ENCODE measurements at places on chromosomes 2 and 18.
A peak's percentile ranks its signal among the peaks of the same experiment; 100 is the strongest.

DNA sequence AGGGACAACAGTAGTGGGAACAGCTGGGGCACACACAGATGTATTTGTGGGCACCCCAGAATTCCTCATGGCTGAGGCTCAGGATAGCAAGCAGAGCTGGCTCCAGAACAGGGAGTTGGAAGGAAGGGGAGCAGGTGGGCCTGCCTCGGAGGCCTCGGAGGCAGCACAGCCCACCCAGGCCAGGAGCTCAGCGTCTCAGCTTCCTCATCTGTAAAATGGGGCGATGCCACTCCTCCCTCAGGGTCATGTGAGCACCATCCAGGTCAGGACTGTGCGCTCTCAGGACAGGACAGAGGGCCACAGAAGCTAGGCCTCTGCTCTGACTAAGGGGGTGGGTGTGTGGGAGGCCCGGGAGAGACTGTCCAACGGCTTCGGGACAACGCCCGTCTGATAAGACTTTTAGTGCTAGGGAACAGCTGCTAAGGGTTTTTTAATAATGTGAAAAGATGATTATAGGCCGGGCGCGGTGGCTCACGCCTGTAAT lies 106.2 kb downstream of the HDAC4 start:
- no peak for DNase-seq

GRCh38 chr2:1796232-1796930 lies 52.1 kb upstream of the PXDN start:
- DNase-seq, result no peak

- DNase-seq, result no peak
Measured at GRCh38 chr2:189646521-189646920, 14.7 kb upstream of the ASNSD1 start.

DNA sequence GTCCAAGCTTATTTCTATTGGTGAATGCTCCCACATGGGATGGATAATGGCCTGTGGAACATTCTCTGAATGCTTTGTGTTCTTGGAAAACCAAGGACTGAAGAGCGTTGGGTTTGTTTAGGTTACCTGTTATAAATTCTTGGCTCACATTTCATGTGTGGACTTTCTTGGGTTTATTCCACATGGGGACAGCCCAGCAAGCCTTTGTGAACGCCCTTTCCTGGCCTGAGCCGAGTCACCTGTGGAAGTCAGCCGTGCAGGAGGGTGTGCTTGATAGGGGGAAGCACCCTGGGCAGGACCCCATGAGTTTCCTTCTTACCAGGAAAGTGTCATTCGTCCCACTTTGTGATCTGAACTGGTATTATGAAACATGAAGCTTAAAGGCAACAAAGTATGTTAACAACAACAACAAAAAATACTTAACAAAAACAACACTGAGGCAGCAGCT lies 4.1 kb downstream of the RAB31 start:
- peak; percentile 32 for DNase-seq

DNA sequence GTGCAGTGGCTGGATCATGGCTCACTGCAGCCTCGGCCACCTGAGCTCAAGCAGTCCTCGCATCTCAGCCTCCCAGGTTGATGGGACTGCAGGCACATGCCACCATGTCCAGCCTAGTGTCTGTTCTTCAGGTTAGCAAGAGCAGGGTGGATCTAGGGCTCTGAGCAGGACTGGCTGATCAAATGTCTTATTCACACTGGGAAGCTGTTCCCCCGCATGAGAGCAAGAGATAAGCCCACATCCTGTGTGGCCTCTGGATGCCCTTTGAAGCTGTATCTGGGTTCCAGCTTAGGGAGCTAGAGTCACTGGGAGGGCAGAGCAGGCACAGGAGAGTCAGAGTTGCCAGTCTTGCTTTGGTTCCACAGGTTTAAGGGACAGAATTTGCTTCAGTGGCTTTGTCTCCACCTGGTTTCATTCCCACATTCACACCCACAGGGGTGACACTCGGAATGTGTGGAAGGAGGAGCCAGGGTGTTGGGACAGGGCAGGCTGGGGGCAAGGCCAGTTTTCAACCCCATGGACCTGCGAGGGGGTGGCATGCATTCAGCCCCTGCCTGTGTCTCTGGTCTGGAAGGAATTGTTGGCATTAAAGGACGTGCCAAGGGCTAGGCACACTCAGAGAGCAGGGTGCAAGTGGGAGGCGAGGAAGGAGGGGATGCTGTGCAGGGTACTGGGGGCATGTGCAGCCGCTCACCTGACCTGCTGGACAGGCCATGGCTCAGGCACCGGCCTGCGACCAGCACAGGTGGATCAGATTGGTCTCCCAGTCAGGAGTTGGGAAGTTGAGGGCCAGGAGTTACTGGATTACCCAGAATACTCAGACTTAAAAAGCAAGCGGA lies 24.5 kb downstream of the PTPN18 start:
- peak; percentile 41 for DNase-seq

DNA sequence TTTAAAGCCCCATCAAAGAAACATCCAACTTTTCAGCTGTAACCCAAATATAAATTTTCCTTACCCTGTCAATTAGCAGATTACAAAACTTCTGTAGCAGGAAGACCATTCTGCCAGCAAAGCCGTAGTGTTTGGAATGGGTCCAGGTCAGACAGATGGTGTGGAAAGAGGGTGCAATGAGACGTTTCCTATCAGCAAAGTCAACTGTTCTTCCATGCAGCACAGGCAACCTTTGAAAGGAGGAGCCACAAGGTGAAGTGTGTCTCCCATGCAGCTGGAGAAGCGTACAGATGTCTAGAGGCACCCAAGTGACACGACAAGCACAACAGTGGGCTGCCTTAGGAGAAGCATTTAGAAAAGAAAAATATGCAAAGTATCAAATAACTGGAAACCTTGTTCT lies 83.7 kb downstream of the SP3 start:
- no peak for DNase-seq

DNA sequence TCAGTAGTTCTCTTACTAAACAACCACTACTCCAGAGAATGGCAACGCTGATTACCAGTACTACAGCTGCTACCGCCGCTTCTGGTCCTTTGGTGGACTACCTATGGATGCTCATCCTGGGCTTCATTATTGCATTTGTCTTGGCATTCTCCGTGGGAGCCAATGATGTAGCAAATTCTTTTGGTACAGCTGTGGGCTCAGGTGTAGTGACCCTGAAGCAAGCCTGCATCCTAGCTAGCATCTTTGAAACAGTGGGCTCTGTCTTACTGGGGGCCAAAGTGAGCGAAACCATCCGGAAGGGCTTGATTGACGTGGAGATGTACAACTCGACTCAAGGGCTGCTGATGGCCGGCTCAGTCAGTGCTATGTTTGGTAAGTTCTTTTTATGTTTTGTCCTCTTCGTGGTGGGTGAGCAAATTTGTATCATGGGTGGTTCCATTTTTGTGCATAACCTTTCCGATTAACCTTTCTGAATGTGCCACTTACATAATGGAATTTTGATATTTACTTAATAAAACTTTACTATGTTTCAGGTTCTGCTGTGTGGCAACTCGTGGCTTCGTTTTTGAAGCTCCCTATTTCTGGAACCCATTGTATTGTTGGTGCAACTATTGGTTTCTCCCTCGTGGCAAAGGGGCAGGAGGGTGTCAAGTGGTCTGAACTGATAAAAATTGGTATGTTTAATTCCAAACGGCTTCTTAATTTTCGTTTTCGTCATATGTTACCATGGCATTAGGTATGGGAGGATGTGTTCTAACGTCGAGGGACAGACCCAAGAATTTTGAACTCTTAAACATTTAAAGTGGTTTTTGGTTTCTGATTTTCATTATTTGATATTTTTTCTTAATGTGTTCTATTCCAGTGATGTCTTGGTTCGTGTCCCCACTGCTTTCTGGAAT lies 1.3 kb downstream of the SLC20A1 start:
- DNase-seq, result peak; percentile 46

- no peak for DNase-seq
Measured at GRCh38 chr2:47221039-47221438, 65.9 kb upstream of the STPG4 start.

DNA sequence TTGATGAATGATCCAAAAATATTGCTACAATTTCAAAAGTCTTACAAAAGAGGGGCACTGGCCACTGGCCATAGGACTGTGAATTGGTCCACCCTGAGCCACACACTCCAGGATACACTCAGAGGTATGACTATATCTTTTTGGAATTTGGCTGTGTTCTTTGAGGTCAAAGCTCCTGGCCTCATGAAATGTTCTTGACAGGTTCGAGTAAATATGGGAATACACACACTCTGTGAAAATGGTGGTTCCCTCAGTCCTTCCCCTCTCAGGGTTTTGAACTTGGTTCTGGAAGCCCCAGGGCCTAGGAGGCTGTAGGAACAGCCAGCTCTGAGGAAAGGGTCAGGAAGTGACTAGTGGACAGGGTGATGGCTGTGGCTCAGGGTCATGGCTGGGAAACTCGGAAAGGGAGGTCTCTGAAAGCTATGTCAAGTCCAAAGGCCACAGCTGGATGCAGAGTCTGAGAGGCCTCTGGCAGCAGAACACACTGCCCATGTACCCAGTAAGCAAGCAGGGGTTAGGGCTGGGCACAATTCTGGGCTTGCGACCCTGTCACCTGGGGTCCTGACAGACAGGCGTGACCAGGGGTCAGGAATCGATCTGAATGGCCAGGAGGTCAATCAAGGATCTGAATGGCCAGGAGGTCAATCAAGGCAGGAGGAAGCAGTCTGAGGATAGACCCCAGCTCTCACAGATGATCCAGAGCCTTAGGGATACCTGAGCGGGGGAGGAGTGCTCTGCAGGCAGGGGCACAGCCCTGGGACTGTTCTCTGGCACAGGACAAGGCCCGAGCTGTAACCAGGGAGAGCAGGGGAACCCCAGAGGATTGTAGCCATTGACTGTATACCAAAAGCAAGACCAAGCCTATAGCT lies 223.4 kb upstream of the SMAD2 start:
- no peak for DNase-seq

DNA sequence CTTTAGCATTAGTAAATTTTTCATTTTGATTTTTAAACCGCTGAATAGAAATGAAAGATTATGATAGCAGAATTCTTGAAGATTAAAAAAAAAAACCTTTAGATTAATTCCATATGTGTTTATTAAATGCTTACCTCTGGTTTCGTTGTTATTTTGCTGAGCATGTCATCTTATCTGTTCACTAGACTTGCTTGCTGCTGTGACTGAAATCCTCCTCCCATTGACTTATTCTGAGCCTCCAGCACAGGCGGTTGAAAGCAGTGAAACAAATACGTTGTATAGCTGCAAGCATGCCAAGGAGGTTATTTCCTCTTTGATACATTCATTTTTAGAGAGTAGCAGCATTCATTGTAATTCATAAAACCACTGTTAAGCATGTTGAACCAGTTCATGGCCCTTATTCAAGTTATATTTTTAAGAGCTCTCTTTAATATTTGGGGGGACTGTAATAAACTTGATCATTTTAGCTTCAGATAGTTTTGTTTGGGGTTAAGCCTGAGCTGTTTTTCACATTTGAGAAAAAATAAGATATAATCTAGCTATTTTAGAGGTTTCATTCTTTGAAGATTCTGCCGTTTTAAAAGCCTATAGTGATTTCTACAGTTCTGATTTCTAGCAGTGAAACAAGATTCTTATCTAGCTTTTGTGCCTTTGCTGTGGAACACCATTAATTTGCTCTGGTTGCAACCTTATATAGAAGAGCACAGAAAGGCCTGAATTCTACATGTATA lies at the start of gene HTR2B:
TSS of gene HTR2B (minus strand) at position 205 of the 731 bp plus-strand sequence. CDS start 1,278 bp downstream, outside the sequence.
- peak; percentile 49 for DNase-seq

GRCh38 chr18:51523671-51524070 lies 326.2 kb upstream of the MEX3C start:
- DNase-seq, result no peak

GRCh38 chr2:47312491-47312850 lies 90.5 kb upstream of the MSH2 start:
- no peak for DNase-seq

- DNase-seq, result no peak
Measured at GRCh38 chr2:70331012-70331411, 29.1 kb upstream of the FAM136A start.

DNA sequence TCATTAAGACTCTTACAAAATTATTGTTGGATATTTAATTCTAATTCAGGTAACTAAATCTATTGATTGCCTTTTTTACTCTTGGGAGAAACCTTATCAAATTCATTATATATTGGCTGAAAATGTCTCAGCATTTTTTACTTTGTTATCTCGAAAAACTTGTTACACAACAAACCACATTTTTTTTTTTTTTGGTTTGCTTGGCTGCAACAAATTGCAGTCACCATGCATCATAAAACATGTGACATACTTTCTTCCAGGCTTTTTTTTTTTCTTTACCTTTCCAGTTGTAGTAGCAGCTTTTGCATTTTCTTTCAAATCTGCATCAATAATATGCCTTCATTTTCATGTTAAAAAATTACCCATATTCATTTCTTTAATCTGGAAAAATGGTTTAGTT lies 186.7 kb downstream of the TDRD15 start:
- no peak for DNase-seq

GRCh38 chr2:177430411-177430810 lies 37.8 kb downstream of the AGPS start:
- DNase-seq, result no peak

GRCh38 chr2:43634604-43635306 lies 2.3 kb upstream of the PLEKHH2 start:
- DNase-seq, result no peak
